KBM-7 (cell line): ENCODE measurements at places on chromosomes 2 and 18.

DNA sequence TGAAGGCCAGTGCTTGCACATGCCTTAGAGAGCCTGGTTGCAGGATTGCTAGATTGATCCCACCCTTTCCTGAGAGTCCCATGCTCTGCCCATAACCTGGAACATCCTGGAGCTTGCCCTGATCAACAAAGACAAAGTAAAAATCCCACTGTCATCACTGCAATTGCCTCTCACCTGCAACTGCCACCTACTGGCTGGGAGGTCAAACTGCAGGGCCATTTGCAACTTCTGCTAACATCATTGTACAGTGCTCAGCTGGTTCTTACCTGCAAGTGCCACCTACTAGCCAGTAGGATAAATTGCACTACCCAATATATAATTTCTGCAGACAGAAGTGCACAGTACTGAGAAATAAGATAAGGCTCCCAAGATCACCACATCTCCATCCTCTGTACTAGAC is 947.5 kb downstream of the CPS1 start:
- DNase-seq = no peak

DNA sequence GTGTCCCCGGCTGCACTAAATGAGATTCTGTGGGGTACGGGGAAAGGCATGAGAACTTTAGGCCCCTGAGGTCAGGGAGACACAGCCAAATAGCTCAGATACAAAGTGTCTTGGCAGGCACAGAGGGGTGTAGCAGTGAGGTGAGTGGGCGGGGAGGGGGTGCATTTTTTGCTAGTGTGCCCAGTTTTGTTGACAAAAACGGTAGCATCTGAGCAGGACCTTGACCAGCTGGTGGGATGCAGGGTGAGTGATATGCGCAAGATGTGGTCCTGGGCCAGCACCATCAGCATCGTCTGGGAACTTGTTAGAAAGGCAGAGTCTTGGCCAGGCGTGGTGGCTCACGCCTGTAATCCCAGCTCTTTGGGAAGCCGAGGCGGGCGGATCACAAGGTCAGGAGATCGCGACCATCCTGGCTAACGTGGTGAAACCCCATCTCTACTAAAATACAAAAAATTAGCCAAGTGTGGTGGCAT is 127.3 kb upstream of the LGALSL start:
- no peak for DNase-seq

DNA sequence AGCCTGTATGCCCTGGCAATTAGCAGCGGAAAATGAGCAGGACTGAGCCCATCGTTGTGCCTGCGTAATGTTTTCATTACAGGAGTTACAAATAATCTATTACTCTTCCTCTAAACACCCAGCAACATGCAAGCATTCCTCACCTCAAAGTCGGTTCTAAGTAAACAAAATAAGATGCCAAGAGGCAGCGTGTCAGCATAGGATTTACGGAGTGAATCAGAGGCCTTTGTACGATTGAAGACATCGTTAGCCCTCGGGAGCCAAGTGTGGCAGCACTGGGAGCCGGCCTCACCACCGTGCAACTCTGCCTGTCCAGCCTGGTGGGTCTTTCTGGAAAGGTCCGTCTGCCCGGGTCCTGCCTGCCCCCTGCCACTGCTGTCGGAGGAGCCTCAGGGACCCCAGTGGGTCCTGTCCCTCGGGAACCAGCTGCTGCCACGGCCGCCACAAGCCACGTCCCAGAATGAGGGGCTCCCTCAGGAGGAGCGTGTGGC is 80.1 kb upstream of the CTDP1 start:
- no peak for DNase-seq

GRCh38 chr2:178886006-178886405 is 78.8 kb upstream of the TTN start:
- DNase-seq = no peak

GRCh38 chr2:61762292-61762691 is 91.6 kb downstream of the FAM161A start:
- no peak for DNase-seq

- no peak for DNase-seq
These were observed 111.8 kb upstream of the STON1 start for GRCh38 chr2:48417856-48418838.

GRCh38 chr2:191488135-191488534 is 189.8 kb upstream of the NABP1 start:
- no peak for DNase-seq

DNA sequence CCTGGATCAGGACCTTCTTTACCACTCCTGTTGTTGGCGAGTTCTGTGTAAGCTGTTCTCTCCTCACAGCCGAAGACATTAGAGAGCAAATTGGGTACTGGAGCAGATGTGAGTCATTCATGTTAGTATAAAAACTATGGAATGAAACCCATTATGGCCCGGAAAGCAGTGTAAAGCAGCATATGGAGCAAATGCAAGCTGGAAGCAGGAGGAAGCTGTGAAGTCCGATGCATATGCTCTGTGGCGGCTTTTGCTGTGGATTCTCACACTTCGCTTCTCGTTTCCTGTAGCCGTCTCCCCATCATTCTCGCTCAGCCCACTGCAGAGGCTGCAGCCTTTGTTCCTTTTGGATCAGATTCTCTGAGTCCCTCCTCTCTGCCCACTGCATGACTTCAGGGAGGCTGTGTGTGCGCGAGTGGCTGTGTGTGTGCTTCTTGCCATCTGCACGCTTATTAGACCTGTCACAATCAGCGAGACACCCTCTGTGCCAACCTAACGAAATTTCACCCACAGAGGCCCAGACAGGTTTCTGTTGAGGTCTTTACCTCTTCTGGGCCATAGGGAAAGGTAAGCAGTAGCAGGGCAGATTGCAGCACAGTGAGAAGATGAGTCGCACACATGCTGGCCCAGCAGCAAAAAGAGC is 3.3 kb upstream of the GALNT14 start:
- no peak for DNase-seq

DNA sequence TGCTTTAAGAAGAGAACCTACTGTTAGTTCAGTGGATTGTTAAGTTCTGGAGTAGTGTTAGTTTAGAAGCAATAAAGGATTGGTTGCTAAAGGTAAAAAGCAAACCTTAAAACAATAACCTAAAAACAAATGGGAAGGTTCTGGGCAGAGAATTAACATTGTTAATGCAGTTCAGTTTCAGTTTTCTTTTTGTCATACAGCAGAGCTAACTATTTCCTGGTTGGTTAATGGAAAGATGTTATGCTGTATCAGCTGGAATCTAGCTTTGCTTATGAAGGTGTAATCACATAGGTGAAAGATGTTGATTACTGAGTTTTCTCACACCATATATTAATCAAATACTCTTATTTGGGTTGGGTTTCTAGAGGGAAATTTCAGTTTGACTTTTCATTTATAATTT is 23.8 kb downstream of the SMAD4 start:
- no peak for DNase-seq

DNA sequence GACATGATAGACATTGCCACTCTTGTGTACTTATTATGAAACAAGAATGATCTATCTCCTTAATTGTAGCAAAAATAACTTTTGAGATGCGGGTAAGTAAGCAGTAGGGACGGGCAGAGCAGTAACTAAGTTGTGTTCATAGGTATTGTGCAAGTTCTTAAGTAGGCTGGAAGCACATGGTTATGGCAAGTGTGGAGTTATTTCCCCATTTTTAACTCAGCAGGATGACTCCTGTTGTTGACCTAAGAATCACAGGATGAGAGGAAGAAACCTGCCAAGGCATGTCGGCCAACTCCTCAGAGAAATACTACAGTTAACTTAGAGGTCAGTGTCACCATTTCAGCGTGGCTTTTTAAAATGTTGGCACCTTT is 51.1 kb upstream of the FN1 start:
- peak; percentile 7 for DNase-seq

GRCh38 chr2:100703213-100703612 is 116.7 kb upstream of the NPAS2 start:
- DNase-seq = no peak

DNA sequence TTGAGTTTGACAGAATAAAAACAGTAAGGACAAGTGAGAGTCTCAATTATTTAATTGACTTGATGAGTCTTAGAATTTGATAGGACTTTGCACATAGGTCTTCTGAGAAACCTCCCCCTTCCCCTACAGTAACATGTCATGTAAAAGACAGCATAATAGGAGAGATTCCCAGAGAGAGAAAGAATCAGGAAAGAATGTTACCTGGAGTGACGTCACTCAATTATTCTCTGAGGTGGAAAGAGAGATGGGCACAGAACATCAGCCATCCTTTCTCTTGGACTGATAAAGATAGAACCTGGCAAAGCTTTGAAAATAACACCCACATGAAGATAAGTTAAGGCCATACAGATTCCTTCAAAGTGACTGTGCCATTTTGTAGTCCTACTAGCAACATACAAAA is 19.3 kb upstream of the FRZB start:
- DNase-seq = no peak

- no peak for DNase-seq
These were observed 88.7 kb upstream of the LCLAT1 start for GRCh38 chr2:30358351-30358750.

- DNase-seq = no peak
These were observed 17.3 kb downstream of the UNC80 start for GRCh38 chr2:209788925-209789324.

DNA sequence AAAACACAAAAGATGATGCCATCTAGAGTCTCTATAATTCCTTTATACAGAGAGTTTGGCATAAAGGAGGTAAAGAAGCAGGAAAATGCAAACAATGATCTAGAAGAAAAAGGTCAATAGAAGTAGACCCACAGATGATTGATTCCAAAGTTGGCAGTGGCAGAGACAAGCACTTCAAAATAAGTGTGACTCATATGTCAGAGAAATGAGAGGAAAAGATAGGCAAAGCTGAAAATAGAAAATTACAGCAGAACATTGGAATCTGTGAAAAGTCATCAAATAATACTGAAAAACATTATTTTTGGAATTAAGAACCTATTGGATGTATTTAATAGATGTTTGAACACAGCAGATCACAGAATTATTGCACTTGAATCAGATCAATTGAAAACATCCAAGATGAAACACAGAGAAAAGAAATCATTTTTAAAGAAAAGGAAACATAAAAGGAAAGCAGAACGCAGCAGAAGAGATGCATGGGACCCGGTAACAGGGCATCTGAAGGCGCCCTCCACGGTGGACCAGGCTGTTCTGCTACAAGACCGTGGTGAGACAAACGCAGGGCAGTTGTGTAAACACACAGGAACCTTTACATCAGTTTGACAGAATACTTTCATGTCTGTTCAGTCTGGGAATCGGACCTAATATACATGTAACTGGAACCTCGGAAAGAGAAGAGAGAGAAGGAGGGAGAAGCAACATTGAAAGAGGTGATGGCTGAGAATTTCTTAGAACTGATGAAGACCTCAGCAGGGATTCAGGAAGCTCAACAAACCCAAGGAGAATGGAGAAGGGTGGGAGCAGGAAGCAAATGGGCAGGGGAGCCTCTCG is 74.6 kb upstream of the GPC1 start:
- no peak for DNase-seq

GRCh38 chr18:76169733-76170132 is 325.3 kb downstream of the ZNF516 start:
- peak; percentile 21 for DNase-seq

DNA sequence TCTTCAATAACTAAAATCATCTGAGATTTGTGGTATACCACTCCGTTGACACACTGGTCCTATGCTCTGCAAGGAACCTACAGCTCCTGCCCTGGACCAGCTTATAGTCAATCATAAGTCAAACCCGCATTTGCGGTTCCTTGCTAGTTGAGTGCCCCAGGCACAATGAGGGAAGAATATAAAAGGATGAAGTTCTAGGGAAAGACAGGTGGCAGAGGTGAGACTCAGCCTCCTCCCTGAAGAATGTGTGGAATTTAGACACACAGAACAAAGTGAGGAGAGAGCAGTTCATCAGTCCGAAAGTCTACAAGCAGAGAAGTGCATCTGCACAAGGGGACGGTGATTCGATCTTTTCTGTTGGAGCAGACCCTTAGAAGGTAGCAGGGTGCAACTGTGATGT is 615.0 kb upstream of the FANCL start:
- DNase-seq = no peak

DNA sequence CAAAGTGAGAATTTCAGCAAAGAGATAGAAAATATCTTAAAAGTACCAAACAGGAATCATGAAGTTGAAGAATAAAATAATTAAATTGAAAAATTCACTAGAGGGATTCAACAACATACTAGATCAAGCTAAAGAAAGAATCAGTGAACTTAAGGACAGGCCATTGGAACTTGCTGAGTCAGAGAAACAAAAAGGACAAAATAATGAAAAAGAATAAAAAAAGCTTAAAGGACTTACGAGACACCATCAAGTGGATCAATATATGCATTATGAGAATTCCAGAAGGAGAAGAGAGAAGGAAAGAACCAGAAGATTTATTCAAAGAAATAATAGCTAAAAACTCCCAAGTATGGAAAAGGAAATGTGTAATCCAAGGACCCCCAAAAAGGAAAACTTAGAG is 158.4 kb downstream of the SLC4A10 start:
- no peak for DNase-seq

GRCh38 chr2:6810961-6811360 is 54.7 kb downstream of the CMPK2 start:
- DNase-seq = no peak

- no peak for DNase-seq
These were observed 71.1 kb downstream of the DOCK10 start for GRCh38 chr2:224971214-224971613.

DNA sequence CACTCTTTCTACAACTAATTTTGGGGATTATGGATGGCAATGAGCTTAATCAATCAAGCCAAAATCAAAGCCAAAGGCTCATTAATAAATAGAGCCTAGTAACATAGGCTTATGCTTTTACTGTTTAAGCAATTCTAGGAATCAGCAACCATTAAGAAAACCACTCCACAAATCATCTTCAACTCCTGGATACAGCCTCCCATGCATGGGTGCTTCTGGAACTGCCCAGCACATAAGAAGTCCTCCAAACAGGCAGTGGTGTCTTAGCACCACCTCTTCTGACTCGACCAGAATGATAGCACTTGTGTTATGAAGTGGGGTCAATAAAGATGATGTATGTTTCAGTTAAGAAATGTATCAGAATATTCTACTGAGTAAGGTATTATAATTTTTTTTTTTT is 104.4 kb upstream of the SERPINE2 start:
- no peak for DNase-seq

- no peak for DNase-seq
These were observed 804.8 kb upstream of the ZEB2 start for GRCh38 chr2:145324748-145325147.

DNA sequence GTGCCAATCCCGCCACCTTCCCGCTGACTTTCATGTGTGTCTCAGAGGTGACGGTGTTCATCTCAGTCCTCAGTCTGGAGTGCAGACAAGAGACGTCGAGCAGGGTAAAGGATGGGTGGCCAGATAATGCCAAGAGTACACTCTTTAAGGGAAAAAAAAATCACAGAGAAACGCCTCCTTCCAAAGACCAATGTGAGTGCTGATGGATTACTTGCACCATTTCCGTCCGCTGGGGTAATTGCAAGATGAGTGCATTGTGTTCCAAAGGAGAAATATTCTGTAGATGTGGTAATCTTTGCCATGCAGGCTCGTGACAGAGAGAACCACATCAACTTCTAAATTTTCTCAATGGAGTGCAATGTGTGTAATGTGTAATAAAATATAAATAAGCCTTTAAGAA is 81.0 kb downstream of the KLHL29 start:
- DNase-seq = no peak

DNA sequence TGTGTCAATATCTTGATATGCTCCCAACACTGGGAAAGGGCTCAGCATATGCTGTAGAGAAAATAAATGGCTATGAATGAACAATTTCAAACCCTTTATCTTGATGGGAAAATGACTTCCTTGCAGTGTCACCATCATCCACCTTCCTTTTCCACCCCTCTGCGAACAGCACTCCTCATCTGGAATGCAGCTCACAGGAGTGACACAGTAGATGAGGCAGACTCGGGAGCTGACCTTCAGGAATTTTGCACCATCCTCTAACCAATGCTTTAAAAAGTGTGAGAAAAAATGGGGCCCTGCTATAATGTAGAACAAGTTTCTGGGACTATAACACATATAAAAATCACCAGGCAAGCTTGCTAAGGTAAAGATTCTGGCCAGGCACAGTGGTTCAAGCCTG is 41.3 kb upstream of the YPEL5 start:
- no peak for DNase-seq
